ENCODE measurements at places on chromosomes 11 and 22.

GRCh38 chr11:78657441-78657840, 82.8 kb upstream of the NARS2 start:
- no peak for DNase-seq

DNA sequence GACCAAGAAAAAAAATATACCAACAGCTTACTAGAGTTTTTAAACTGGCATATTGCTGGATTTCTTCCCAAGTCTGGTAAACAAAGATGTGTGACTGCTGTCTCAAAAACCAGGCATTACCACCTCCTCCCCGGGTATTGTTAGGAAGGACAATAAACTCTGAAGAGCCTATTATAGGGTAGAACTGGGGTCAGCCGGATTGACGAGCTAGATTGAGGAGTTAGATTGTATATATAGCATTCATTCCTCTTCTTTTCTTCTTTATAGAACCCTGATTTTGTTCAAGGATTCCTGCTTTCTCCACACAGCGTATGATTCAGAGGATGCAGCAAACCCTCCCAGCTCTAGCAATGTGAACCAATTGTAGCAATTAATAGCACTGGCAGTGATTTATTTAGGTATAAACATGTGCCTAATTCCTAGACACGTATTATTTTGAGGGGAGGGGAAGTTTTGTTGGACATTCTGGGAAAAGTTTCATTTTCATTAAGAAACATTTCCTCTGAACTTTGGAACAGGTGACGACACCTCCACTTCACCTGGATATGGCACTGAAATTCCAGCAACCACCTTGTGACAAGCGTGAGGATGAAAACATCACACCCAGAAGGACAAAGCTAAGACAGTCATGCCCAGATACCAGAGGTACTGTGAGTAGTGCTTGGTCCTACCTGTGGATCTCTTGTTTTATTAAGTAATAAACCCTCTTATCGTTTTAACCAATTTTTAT, 679.4 kb upstream of the KIRREL3 start:
- DNase-seq: no peak

DNA sequence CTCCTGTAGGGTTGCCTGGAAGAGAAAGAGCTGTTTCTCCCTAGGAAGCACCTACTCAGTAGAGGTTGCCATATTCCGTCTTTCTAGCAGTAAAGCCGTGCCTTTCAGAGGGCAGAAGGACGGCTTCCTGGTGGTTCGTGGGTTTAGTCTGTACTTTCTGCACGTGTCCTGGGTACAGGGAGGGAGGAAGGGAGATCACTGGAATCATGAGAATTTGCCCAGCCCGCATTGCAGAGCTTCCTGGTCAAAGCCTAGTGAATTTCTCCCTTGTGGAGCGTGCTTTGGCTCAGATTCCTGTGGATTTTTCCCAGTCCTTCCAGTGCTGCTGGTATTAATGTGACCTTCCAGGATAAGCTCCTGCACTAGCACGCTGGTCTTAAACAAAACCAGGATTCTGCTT, 44.9 kb downstream of the GRAMD1B start:
- DNase-seq: no peak

GRCh38 chr11:115924744-115925567, 420.7 kb upstream of the CADM1 start:
- DNase-seq: no peak

- DNase-seq: no peak
Observed at GRCh38 chr11:111772535-111772934, 6.3 kb upstream of the PPP2R1B start.

- DNase-seq: no peak
Observed at GRCh38 chr11:69053546-69054396, 5.0 kb downstream of the TPCN2 start.

GRCh38 chr11:18307461-18308139, 14.3 kb downstream of the HPS5 start:
- DNase-seq: no peak

DNA sequence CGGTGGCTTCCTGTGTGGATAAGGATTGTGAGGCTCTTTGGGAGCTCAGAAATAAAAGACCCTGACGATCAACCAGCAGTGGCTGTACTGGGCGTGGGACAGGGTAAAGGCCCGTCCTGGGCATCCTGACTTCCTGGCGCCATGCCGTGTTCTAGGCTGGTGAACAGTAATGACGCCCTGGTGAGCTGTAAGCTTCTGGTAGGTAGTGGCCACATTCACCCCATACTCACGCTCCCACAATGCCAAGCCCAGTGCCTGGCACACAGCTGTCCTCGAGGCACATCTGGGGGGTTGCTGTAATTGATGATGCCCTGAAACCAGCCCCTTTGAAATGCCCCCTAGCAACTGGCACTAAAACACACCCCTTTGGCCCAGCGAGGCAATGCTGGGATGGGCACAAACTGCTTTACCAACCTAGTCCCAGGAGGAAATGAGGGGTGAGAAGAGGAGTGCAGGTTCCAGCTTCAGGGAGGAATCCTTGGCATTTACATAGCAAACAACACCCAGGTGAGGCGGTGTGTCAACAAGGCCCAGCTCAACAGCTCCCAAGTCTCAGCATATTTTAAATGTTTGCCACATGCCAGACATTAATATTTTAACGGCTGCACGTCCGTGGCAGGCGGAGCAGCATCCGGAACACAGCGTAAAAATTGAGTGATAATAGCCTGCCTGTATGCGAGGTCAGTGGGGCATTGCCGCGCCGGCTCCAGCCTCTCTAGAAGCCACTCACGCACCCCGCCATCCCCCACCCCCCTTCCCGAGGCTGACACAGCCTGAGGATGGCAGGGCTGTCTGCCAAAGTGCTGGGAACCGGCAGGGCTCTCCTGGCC, 79.3 kb downstream of the DSCAML1 start:
- no peak for DNase-seq

GRCh38 chr22:23700706-23701105, 9.9 kb downstream of the RGL4 start:
- peak; percentile 16 for DNase-seq

DNA sequence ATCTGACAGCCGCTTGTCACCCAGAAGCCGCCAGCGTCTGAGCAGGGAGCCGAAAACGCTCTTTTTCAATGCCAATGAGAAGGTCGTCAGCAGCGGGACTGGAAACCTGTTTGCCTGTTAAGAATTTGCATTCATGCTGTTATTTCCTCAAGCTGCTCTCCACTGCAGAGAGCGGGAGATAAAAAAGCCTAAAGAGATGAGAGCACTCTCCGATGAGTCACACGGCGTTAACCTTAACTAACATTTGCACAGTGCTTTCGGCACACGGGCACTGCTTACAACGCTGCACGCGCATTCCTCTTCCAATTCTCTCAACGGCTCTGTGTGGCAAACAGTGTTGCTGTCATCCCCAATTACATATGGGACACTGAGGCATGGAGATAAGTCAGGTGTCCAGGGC, 40.0 kb upstream of the RTL6 start:
- peak; percentile 56 for DNase-seq

DNA sequence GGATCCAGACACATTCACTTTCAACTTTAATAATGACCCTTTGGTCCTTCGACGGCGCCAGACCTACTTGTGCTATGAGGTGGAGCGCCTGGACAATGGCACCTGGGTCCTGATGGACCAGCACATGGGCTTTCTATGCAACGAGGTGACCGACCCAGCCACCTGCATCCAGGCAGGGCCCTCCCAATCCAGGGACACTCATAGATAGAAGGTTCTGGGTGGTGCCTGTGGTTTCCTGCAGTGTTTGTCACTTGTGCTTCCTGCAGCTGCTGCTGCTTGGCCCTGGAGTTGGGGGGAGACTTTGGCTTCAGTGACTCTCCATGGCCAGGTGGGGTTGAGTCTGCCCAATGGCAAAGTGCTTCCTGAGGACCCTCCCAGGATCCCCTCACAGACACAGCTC, 7.3 kb downstream of the APOBEC3B start:
- no peak for DNase-seq

- no peak for DNase-seq
Observed at GRCh38 chr11:57124505-57124904, 57.2 kb upstream of the LRRC55 start.

GRCh38 chr11:94297985-94298576, 6.3 kb upstream of the IZUMO1R start:
- DNase-seq: no peak

- no peak for DNase-seq
Observed at GRCh38 chr11:74493791-74494630, 487 bp upstream of the LIPT2 start.

- peak; percentile 67 for DNase-seq
Observed at GRCh38 chr11:12922980-12923507, 86.1 kb upstream of the RASSF10 start.

DNA sequence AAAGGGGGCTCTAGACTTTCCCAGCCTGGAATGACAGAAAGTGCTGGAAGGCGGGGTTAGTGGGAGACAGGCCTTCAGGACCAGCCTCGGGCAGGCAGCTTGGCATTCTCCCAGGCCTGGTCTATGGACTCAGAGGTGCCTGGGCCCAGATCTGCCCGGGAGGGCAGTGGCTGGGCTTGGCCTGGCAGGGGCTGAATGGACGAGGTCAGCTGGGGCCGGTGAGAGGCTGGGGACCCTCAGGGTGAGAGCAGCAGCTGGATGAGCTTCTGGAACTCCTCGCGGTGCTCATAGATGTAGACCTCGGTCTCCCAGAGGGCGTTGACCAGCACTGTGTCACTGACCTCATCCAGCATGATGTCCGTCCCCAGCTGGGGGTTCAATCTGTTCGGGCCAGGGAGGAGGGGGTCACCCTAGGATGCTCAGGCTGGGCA, 1.5 kb upstream of the BAIAP2L2 start:
- no peak for DNase-seq

- peak; percentile 17 for DNase-seq
Observed at GRCh38 chr22:30636226-30637077, 871 bp downstream of the SLC35E4 start.

DNA sequence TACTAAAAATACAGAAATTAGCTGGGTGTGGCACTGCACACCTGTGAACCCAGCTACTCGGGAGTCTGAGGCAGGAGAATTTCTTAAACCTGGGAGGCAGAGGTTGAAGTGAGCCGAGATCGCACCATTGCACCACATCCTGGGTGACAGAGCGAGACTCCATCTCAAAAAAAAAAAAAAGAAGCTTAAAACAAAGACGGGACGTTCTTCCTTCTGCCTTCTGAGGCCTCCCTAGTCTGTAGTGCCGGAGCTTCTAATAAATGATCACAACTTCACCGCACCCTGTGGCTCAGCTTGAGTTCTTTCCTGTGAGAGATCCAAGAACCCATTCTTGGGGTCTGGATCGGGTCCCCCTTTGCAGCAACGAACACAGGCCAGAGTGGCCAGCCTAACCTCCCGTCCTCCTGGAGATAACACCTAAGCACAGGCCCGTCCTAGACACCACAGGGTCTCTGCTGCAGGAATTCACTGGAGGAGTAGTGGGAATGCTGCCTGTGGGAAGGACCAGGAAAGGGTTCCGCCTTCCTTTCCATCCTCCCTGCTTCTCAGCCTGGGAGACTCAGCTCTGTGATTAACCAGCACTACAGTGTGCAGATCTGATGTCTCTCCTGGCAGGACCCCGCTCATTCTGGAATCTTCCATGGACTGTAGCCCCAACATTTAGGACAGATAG, 2.2 kb upstream of the APOBEC3H start:
- DNase-seq: no peak

DNA sequence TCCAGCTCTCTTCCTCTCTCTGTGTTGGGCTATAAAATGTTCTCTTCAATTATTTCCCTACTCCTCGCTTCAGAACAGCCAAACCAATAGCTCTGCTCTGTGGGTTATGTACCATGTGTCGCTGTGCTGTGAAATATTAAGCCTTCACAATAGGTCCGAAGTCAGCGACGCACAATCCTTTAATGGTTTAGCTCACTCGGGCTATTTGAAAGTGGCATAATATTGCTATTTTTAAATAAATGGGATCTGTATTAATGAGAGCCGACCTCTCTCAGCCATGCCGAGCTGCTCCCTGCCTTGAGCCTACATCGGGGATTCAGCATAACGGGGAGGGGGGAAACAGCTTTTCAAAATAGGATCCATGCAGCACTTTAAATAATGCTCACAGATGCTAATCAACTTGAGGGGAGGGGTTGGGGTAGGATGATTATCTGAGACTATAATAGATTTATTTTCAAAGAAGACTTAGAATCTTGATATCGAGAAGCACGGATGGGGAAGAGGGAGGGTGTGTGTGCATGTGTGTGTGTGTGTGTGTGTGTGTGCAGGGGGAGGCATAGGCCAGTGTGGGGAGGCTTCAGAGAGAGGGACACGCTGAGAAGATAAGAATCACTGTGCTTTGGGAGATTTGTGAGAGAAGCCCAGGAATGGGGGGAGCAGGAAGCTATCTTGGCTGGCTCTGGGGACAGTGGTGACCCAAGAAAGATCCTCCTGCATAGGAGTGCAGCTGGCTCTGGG, 271.5 kb downstream of the NXPE2 start:
- no peak for DNase-seq

DNA sequence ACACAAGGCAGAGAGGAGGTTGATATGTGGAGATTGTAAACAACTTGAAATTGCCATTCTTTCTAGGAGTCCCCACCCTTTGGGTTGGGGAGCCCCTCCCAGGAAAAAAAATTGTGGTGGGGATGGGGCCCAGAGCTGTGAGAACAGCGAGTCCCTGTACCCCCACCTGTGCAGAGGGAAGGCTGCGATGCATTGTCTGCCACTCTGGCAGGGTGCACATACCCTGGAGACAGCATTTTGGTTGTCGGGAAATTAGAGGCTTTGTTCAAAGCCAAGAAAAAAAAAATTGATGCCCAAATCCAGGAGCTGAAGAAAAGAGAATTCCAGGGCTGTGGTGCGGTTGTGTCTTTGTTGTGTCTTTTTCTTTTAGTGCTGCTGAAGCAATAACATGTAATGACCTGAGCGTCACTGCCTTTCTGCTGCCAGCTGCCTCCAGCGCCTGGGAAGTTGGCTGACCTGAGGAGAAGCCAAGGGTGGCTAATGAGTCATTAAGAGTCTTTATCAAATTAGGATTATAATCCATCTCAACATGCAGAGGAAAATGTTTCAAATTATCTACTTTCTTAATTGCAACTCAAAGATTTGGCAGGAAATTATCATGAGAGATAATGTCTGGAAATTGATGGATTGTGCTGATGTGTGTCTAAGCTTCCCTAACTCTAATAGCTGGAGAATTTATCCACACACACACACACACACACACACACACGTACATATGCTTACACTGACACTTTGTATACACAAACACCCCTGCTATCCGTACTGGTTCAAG, 8.0 kb upstream of the PKNOX2 start:
- no peak for DNase-seq

DNA sequence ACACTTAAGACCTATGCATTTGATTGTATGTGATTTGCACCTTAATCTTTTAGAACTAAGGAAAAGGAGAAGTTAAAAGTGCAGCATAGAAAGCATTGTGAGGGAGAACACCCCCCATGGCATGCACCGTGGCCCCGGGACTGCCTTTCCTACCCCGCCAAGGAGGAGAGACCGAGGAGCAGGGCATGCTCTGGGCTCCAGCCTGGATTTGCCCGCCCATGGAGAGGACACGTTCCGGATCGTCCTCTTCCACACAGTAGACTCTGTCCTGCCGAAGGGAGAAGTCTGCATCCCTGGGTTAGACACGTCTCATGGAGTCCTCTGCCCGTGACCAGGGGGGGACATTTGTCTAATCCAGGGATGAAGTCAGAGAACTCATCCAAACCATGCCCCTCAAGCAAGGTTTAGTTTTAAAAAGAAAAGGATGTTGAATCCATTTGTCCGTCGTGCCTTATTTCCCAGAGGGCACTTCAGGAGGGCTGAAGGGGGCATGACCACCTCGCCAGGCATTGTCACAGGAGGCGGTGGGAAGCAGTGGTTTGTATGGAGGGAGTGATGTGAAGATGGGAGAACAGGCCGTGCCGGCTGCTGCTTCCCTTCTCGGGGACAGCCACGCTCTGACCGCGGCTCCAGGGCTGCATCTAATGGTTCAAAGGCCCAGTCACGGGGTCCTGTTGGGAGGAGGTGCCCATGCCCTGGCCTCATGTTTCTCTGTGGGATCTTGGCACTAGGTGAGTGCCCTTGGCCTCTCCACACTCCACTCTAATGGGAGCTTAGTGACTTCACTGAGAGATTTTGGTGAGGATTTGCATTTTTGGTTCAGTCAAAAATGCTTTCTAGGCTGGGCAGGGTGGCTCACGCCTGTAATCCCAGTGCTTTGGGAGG, 66.2 kb upstream of the GAL start:
- DNase-seq: no peak

Measured in mesenchymal stem cell (in vitro differentiated cells and primary cell).